ENCODE measurements at places on chromosomes 5 and 9.
A peak's percentile ranks its signal among the peaks of the same experiment; 100 is the strongest.

- no peak overlapping the region for H3K4me3 ChIP-seq
- H3K4me1 ChIP-seq, result no peaks in the 10 kb centered on the region
- H3K27ac ChIP-seq, result no peak overlapping the region
Measured at GRCh38 chr9:71210326-71210725, 88.9 kb upstream of the TRPM3 start.

DNA sequence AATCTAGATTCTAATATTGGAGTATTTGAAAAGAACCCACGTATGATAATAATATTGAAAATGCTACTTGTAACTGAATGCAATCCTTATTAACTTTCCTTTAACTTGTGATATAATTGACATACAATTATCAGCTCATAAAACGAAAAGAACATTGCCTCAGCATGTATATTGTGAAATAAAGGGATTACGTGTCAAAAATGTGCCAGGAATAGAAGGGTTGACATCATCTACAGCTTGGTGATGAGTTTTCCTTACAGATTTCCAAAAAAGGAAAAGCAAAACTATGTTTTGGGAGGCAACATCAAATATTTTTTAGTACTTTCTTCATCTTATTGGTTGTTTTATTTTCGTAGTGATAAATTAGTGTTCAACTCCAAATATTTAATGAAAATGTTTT is 266.0 kb upstream of the PTGER4 start:
- H3K27me3 ChIP-seq, result peaks cover 9% of the 10 kb centered on the region
- no peak overlapping the region for H3K4me3 ChIP-seq
- DNase-seq, result no peak
- H3K36me3 ChIP-seq, result no peaks in the 10 kb centered on the region
- no peak overlapping the region for H3K27ac ChIP-seq

DNA sequence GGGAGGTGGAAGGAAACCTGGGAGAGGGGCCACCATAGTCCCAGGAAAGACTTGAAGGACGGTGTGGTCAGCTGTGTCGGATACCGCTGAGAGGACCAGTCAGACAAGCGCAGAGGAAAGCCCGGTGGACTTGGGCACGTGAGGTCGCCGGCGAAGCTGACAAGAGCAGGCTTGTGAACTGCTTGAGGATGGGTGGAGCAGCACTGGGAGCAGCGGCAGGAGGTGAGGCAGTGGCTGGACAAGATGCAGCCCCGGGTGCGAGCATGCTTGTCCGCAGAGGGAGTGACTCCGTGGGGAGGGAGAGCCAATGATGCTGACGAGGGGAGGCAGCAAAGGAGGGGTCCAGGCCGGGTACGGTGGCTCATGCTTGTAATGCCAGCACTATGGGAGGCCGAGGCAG is 18.3 kb upstream of the CD74 start:
- H3K36me3 ChIP-seq, result no peaks in the 10 kb centered on the region
- no peak overlapping the region for H3K4me3 ChIP-seq
- peaks cover under 1% of the 10 kb centered on the region for H3K27me3 ChIP-seq
- peaks cover 12% of the 10 kb centered on the region for H3K4me1 ChIP-seq
- no peak for DNase-seq

GRCh38 chr5:149580808-149581191 is 498 bp upstream of the ARHGEF37 start:
- no peaks in the 10 kb centered on the region for H3K36me3 ChIP-seq
- peaks cover 21% of the 10 kb centered on the region for H3K4me1 ChIP-seq
- H3K27ac ChIP-seq, result peak overlapping the region; percentile 82
- peak overlapping the region; percentile 83 for H3K4me3 ChIP-seq

DNA sequence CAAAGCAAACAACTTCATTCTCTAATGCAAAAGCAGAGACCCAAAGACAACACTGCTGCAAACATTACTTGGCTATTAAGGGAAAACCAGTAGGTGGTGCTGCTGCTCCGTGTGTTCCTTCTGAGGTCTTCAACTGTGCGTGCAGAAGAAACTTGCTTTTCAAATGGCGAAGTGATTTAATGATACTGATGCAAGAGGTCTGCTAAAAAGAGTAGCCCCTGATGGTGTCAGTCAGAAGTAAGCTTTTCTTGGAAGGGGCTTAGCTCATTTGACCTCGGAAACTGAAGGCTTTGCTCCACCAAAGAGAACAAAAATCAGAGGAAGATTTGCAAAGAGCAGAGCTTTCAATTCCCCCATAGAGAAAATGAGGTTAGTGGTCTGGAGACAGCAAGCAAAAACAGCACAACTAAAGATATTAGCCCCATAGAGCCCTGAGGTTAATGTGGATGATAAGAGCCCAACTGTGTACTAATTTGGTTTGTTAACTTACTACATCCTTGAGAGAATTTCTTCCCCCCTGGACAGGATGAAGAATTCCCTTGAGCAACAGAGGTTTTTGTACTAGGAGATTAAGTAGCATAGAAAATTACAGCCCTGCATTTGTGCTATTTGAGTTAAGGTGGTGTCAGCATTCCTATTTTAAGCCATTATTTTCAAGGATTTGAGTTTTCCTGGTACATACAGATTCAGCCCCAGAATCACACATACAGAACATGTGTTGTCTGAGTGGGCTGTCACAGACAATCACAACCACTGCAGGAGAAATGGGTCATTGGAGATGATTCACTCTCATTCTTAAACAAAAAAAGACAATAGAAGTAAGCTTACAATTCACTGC is 153.2 kb upstream of the C9orf72 start:
- peaks cover 3% of the 10 kb centered on the region for H3K36me3 ChIP-seq
- H3K4me3 ChIP-seq, result peak overlapping the region; percentile 65
- H3K4me1 ChIP-seq, result peaks cover 17% of the 10 kb centered on the region
- H3K27ac ChIP-seq, result peak overlapping the region; percentile 1
- peak; percentile 75 for DNase-seq

GRCh38 chr9:76926324-76926741 is 20.4 kb upstream of the PRUNE2 start:
- H3K4me1 ChIP-seq, result no peaks in the 10 kb centered on the region
- H3K27me3 ChIP-seq, result peaks cover 10% of the 10 kb centered on the region
- no peak overlapping the region for H3K4me3 ChIP-seq
- H3K27ac ChIP-seq, result no peak overlapping the region
- no peaks in the 10 kb centered on the region for H3K36me3 ChIP-seq

GRCh38 chr5:173629628-173630027 is 13.2 kb upstream of the BOD1 start:
- H3K27me3 ChIP-seq, result no peaks in the 10 kb centered on the region
- no peaks in the 10 kb centered on the region for H3K36me3 ChIP-seq
- no peak overlapping the region for H3K27ac ChIP-seq
- H3K4me3 ChIP-seq, result no peak overlapping the region
- H3K4me1 ChIP-seq, result peaks cover 53% of the 10 kb centered on the region
- DNase-seq, result no peak

- DNase-seq, result no peak
- H3K27ac ChIP-seq, result no peak overlapping the region
- no peak overlapping the region for H3K4me3 ChIP-seq
- peaks cover 4% of the 10 kb centered on the region for H3K36me3 ChIP-seq
Measured at GRCh38 chr9:96317335-96317980, 15.5 kb upstream of the HSD17B3 start.

GRCh38 chr5:41338136-41338675 is 124.9 kb upstream of the C6 start:
- peaks cover 7% of the 10 kb centered on the region for H3K4me1 ChIP-seq
- DNase-seq, result no peak
- H3K36me3 ChIP-seq, result no peaks in the 10 kb centered on the region
- peaks cover 12% of the 10 kb centered on the region for H3K27me3 ChIP-seq

DNA sequence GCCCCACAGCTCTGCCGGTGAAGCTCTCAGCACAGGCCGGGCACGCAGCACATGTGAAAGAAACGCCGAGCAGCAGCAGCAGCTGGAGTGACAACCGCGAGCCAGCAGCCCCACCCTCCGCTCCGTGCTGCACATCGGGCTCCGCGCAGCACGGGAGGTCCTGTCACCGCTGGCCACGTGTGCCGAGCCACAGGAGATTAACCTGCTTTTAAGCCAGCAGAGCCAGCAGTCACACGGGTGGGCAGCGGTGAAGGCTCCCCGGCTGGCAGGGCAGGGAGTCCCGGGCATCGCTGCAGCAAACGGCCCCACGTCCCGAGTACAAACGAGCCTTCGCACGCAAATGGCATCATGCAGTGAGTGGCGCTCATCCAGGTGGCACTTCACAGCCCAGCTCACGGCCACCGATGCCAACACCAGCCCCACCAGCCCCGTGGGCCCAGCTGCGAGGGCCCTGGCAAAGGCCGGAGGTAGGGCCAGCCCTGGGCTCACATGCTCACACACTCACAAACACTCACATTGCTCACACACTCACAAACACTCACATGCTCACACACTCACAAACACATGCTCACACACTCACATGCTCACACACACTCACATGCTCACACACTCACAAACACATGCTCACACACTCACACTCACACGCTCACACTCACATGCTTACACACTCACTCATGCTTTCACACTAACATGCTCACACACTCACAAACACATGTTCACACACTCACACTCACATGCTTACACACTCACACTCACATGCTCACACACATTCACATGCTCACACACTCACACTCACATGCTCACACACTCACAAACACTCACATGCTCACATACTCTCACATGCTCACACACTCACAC is 11.1 kb downstream of the CCDC187 start:
- H3K4me3 ChIP-seq, result no peak overlapping the region
- no peaks in the 10 kb centered on the region for H3K36me3 ChIP-seq
- no peak for DNase-seq
- H3K27me3 ChIP-seq, result peaks cover 8% of the 10 kb centered on the region

GRCh38 chr5:102807878-102808502 is 52.9 kb downstream of the PAM start:
- H3K4me3 ChIP-seq, result no peak overlapping the region
- H3K4me1 ChIP-seq, result peaks cover 18% of the 10 kb centered on the region
- H3K27ac ChIP-seq, result no peak overlapping the region
- no peak for DNase-seq

- H3K27me3 ChIP-seq, result peaks cover 62% of the 10 kb centered on the region
- peaks cover 4% of the 10 kb centered on the region for H3K4me1 ChIP-seq
- no peak overlapping the region for H3K27ac ChIP-seq
- H3K36me3 ChIP-seq, result no peaks in the 10 kb centered on the region
Measured at GRCh38 chr5:174182111-174182510, 136.6 kb downstream of the NSG2 start.

GRCh38 chr9:12720551-12720950 is 27.4 kb downstream of the TYRP1 start:
- no peaks in the 10 kb centered on the region for H3K36me3 ChIP-seq
- H3K27ac ChIP-seq, result no peak overlapping the region
- no peak for DNase-seq
- H3K4me3 ChIP-seq, result no peak overlapping the region
- H3K4me1 ChIP-seq, result peaks cover 6% of the 10 kb centered on the region

All from type B pancreatic cell (in vitro differentiated cells).